ENCODE measurements at places on chromosomes 5 and 9. TPM values are rescaled to one million over a fixed set of nuclear protein-coding genes. Genes with fewer than 3 reads are reported as not detected.
A peak's percentile ranks its signal among the peaks of the same experiment; 100 is the strongest.

HMCN2 gene
- 1.6 TPM for total RNA-seq

SLCO4C1 gene
- total RNA-seq: 0.48 TPM

RNF14 gene
- 29.7 TPM for total RNA-seq

FCHSD1 gene
- total RNA-seq: 36.6 TPM

LCN2 gene
- total RNA-seq: 537 TPM

HTR4 gene
- not detected for total RNA-seq

- H3K4me3 ChIP-seq: no peak overlapping the region
- H3K27me3 ChIP-seq: no peaks in the 10 kb centered on the region
- no peak for DNase-seq
Measured at GRCh38 chr9:130107234-130107861, 53.6 kb downstream of the GPR107 start.

GRCh38 chr5:37738057-37738691 is 101.7 kb downstream of the GDNF start:
- 0 out of 2 replicates have a peak, but pooled peaks cover 4% of the 10 kb centered on the region for H3K36me3 ChIP-seq
- no peak overlapping the region for H3K4me3 ChIP-seq
- DNase-seq: peak; percentile 58
- no peaks in the 10 kb centered on the region for H3K27me3 ChIP-seq
- peak overlapping the region; percentile 13 for H3K27ac ChIP-seq

DNA sequence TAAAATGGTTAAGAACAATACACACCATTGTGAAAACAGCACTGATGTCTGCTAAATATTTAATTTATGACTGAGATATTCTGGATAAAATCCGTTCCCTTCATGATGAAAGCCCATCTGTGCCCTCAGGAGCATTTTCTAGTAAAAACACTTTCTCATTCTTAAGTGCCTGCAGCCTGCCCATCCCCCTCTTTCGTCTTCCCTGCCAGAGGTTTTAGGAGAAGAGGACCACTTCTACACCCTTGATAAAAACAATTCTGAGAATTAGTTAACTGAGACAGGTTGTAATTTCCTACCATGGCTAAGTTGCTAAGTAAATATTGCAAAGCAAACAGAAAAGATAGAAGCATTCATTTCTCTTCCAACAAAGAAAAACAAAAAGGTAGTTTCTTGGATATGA is 272.6 kb downstream of the ATPSCKMT start:
- no peak overlapping the region for H3K27ac ChIP-seq
- H3K4me1 ChIP-seq: no peaks in the 10 kb centered on the region
- no peak for DNase-seq
- no peak overlapping the region for H3K4me3 ChIP-seq
- no peaks in the 10 kb centered on the region for H3K36me3 ChIP-seq
- no peaks in the 10 kb centered on the region for H3K27me3 ChIP-seq

- no peak overlapping the region for H3K4me3 ChIP-seq
- no peak for DNase-seq
- H3K27ac ChIP-seq: no peak overlapping the region
- H3K36me3 ChIP-seq: peaks cover 9% of the 10 kb centered on the region
- H3K4me1 ChIP-seq: no peaks in the 10 kb centered on the region
Measured at GRCh38 chr5:83069096-83069799, 7.9 kb downstream of the TMEM167A start.

DNA sequence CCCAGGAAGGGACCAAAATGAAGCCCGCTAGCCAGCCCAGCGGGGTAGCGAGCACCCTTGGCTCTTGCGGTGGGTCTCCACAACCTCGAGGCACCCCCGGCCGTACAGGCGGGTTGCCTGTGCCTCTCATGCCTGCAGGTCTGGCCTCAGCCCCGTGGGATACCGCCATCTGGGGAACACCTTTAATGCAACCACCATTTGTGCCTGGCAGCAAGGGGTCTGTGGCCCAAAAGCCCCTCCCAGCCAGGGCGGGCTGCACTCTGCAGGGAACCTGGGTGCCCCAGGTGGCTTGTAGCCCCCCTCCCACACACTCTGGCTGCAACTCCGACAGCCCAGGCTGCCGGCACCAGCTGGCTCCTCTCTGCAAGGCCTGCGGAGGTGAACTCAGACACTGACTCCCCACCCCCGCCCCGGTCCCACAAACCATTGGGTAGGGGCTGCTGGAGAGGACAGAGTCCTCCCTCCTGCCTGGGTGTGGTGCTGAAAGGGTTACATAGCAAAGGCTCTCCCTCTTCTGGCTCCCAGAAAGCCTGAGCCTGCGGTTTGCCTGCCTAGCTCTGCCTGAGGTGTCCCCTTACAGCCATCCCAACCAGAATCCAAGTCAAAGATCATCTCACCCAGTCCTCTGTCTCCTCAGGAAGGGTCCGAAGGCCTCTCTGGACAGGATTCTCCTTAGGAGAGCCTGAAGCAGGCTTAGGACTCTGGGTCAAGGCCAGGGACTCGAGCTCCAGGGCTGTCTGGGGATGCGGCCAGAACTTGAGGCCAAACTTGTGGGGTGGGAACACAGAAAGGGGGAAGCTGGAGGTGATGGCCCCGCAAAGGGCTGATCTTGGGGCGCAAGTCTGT is 109.4 kb downstream of the PSD2 start:
- H3K36me3 ChIP-seq: no peaks in the 10 kb centered on the region
- H3K4me3 ChIP-seq: no peak overlapping the region
- H3K4me1 ChIP-seq: peaks cover 5% of the 10 kb centered on the region
- H3K27ac ChIP-seq: no peak overlapping the region
- peaks cover 30% of the 10 kb centered on the region for H3K27me3 ChIP-seq

DNA sequence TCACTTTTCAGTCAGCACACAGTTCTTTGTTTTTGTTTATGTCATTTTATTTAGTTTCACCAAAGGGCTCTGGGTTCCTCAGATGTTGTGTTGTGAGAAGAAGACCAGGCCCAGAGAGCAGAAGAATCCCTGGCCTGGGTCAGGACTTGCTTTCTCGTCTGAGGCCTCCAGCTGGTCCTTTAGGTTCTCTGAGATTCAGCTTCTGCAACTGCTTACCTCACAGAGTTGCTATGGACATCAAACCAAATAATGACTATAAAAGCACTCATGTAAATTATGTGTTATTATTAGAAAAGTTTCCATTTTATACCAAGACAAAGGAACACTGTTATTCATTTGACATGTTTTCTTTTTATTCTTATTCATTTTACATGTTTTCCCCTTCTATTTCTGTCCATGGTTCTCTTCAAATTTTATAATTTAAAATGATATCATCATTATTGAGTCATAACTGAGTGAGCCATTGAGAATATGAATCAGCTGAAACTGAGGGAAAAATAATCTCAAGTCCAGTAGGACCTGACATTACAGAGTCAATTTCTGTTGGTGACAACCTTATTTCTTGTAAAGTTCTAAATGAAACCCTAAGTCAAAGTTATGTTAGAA is 44.0 kb upstream of the GLRX start:
- peaks cover 23% of the 10 kb centered on the region for H3K4me1 ChIP-seq
- no peak overlapping the region for H3K4me3 ChIP-seq
- no peak overlapping the region for H3K27ac ChIP-seq
- DNase-seq: no peak

GRCh38 chr5:135397084-135397483 is 1.9 kb downstream of the MACROH2A1 start:
- no peak for DNase-seq
- peaks cover 21% of the 10 kb centered on the region for H3K4me1 ChIP-seq
- peaks cover 7% of the 10 kb centered on the region for H3K36me3 ChIP-seq

- H3K4me3 ChIP-seq: no peak overlapping the region
- H3K27me3 ChIP-seq: peaks cover 19% of the 10 kb centered on the region
- H3K36me3 ChIP-seq: no peaks in the 10 kb centered on the region
- DNase-seq: no peak
- H3K27ac ChIP-seq: no peak overlapping the region
- peaks cover 6% of the 10 kb centered on the region for H3K4me1 ChIP-seq
Measured at GRCh38 chr5:32851559-32852173, 140.5 kb downstream of the NPR3 start.

DNA sequence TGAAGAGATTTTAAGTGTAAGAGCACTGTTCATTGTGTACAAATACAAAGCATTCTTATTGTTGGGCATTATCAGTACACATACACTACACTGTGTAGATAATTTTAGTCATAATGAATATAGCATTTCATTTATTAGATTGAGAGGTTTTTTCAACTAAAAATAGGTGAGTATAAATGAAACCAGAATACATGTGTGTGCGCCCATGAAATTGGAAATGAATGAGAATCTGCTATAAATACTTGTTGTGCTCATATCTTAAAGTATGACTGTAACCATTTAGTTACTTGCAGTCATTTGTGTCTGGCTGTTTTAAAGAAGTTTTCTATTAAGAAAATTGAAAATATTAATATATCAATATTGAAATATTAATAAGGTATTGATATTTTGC is 189.0 kb upstream of the MEF2C start:
- no peak for DNase-seq
- H3K36me3 ChIP-seq: no peaks in the 10 kb centered on the region
- no peak overlapping the region for H3K27ac ChIP-seq
- no peak overlapping the region for H3K4me3 ChIP-seq

GRCh38 chr5:24444414-24444813 is 200.4 kb downstream of the CDH10 start:
- H3K27me3 ChIP-seq: no peaks in the 10 kb centered on the region
- no peaks in the 10 kb centered on the region for H3K4me1 ChIP-seq
- no peak for DNase-seq
- H3K27ac ChIP-seq: no peak overlapping the region

DNA sequence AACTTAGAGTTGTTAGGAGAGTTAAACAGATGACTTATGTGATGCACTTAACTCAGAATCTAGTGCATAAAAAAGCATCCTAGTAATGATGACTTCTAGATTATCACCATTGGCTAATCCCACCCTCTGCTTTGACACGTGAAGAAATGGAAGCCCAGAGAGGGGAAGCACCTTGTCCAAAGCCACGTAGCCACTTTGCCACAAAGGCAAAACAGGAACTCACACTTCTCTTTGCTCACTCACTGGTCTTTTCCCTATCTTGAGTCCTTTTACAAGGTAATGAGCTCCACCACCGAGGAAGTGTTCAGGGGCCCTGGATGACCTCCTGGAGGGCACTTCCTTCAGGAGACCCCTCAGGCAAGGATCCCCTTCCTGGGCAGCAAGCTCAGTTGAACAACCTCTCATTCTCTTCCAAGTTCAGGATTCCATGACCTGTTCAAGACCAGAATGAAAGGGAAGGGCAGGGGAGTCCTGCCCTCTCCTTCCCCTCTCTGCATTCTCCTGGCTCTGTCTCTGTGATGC is 89.7 kb downstream of the HRH2 start:
- peaks cover 24% of the 10 kb centered on the region for H3K4me1 ChIP-seq
- no peak overlapping the region for H3K4me3 ChIP-seq
- H3K27ac ChIP-seq: no peak overlapping the region
- DNase-seq: no peak
- H3K27me3 ChIP-seq: no peaks in the 10 kb centered on the region

DNA sequence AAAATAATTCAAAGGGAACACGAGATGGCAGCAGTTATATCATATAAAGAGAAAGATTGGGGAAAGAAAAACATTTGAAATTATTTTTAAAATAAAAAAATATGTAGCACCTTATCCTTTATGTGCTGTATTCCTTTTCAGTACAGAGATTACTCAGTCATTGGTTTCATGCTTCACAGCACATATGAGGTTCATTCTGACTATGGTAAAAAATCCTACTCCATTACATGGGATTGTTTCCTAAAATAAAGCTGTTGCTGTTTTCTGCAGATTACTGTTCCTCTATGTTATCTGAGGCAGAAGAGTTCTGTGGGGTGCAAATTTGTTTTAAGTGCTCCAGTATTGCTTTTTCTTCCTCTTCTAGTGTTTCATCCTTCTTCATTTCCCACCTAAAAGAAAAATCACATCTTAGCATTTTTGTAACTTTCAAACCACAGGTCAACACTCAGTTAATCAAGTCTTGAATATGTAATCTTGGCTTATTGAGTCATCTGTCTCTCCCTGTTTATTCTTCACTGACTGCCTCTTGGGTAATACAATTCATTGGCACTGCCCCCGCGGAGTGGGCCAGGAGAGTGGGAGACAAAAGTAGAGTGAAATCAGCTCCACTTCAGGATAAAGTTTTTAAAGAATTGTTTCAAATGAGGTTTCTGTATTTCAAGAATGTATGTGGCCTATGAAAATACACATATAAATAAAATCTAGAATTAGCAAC is 412.5 kb upstream of the POU5F2 start:
- no peaks in the 10 kb centered on the region for H3K4me1 ChIP-seq
- no peaks in the 10 kb centered on the region for H3K36me3 ChIP-seq

DNA sequence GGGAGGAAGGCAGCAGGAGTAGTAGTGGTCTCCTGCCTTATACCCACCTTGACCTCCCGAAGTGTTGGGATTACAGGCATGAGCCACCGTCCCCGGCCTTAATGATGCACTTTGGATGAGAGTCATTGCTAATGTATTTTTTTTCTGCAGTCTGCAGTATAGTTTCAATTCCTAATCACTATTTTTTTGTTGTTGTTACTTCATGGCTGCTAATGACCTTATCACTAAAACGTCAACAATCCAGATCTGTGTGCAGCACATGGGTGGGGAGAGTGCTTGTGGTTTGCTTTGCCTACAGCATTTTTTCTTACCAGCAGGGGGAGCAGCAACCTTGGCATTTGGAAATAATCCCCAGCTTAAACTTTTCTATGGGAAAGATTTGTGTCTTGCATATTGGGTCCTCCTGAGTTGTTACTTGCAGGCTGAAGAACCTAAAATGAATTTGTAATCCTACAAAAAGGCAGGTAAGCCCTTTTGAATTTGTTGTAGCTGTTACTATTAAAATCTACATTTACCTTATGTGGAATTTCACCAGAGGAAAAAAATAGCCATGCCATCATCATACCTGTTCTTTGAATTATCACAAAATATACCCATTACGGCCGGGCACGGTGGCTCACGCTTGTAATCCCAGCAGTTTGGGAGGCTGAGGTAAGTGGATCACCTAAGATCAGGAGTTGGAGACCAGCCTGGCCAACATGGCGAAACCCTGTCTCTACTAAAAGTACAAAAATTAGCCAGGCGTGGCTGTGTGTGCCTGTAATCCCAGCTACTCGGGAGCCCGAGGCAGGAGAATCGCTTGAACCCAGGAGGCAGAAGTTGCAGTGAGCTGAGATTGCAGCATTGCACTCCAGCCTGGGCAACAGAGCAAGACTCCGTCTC is 6.3 kb upstream of the MED7 start:
- no peaks in the 10 kb centered on the region for H3K36me3 ChIP-seq
- H3K27me3 ChIP-seq: peaks cover 27% of the 10 kb centered on the region
- H3K4me1 ChIP-seq: peaks cover under 1% of the 10 kb centered on the region
- DNase-seq: no peak

DNA sequence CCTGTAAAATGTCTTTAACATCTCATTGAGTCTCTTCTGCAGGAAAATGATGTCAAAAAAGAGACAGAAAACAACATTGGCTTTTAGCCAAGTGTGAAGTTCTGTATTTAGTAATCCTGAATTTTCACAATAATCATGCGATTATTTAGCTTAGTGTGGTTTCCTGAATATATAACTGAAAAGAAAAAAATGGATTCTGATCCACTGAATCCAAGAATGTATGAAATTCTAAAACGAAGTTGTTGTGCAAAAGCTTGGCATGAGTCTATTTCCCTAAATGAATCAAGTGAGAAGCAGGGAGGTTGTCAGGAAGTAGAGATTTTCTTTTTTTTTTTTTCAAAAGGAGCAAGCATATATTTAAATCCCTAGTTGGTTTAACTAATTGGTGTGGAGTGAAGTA is 145.9 kb upstream of the CDH6 start:
- no peaks in the 10 kb centered on the region for H3K27me3 ChIP-seq
- no peak overlapping the region for H3K4me3 ChIP-seq
- no peak overlapping the region for H3K27ac ChIP-seq
- DNase-seq: no peak
- no peaks in the 10 kb centered on the region for H3K4me1 ChIP-seq

Measured in PC-9 (cell line).